NCI-H1694 (cell line): ENCODE measurements at places on chromosomes 5 and 9.
A peak's percentile ranks its signal among the peaks of the same experiment; 100 is the strongest.

DNA sequence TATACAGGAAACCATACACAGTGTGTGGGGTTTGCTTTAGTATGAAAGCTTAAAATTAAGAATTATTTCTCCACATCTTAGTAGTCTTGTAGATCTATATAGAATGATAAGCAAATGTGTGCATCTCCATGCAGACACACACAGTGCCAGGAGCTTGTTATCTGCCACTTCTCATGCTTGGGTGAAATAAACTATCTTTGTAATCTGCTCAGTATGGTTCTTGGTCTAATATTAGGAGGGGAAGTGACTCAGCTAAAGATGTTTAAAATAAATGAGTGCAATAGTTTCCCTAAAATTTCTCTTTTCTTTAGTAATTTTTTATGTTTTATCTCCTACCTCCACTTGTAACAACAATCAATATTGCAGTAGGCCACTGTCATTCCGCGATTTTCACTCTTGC, 689.6 kb downstream of the TAF11L14 start:
- no peak for DNase-seq

DNA sequence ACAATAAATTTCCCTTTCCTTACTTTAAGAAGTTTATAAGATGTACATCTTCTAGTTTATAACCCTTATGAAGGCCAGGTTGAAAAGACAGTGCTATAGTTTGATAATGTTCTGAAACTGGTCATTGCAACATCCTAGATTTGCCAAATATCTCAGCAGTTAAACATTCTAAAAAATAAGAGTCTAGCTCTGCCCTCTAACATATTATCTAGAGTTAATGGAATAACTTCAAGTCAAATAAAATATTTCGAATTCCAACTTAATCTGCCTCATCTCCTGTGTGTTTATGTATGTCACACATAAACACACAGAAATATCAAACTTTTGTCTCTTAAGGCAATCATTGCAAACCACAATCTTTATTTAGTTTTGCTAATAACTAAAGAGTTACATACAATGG, 796.6 kb downstream of the TLE1 start:
- DNase-seq = no peak

- DNase-seq = no peak
Observed at GRCh38 chr9:88658311-88658822, 123.4 kb downstream of the NXNL2 start.

GRCh38 chr5:5980538-5980895, 397.8 kb downstream of the MED10 start:
- DNase-seq = no peak

DNA sequence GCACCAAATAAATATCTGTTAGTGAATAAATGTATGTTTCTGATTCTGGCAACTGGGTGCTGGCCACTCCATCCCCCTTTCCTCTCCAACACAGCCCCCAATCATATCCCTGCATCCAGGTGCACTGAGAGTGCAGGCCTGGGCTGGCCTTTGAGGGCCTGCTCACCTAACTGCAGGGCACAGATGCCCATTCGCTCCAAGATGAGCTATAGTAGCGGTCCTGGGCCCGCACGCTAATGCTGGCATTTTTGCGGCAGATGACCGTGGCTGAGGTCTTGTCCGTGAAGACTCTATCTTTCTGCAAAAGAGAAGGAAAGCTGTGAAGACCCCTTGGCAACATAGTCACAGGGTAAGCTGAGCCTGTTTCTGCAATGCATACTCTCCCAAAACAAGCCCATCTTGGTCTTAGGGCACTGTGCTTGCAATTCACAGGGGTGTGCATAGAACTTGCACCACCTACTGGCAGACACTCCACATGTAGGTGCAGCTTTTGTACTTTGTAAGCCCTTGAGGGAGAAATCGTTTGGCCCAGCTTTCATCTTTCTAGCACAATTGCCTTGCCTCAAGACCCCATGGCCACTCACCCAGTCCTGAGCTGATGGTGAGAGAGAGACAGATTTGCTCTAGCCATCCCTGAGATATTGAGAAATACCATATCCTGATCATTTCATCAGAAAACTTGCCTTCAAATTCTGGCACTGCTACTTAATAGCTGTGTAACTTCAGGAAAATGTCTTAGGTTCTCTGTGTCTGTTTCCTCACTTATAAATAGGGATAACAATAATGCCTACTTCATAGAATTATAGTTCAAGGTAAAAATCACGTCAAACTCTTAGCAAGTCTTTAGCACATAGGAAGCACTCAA, 13.5 kb downstream of the IL12B start:
- DNase-seq = peak; percentile 39
